ENCODE measurements at places on chromosomes 5 and 9.

DNA sequence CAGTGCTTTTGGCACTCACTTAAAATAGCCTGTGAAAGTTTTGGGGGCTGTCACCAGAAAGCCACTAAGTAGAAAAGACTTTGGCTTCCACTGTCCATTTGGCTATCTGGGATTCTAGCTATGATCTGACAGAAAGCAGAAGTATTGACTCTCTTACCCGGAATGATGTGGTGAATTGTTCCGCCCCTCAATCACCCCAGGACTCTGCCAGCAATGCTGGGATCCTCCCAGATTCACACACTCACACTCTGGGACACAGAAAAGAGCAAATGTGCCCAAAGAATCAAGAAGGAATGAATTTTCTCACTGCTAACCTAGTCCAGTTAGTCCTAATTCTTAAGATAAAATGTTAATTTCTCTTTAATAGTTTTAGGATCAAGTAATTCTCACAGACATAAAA, 576.9 kb downstream of the BNC2 start:
- DNase-seq, result no peak

DNA sequence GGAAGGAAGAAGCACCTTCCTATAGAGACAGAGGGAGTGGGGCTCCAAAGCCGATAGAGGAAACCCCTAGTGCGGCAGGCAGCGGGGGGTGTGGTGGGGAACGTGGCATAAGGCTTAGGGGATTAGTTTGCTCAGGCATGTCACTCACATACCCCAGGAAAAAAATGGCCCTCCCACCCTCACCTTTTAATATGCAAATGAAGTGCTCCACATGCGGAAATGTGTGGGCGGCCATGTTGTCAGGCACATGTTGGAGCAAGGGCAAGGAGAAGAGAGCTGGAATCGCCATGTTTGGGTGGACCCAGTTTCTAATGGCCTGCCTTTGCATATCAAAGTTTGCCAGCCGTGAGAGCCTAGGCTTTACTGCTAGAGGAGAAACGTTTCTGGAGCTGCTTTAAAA, 758.8 kb downstream of the NR2F1-AS1 start:
- DNase-seq, result no peak

- DNase-seq, result peak; percentile 46
Observed at GRCh38 chr5:169956756-169957155, 23.5 kb downstream of the INSYN2B start.

GRCh38 chr5:160473681-160474080, 52.0 kb downstream of the PTTG1 start:
- peak; percentile 26 for DNase-seq

- no peak for DNase-seq
Observed at GRCh38 chr5:78765116-78765515, 116.5 kb upstream of the LHFPL2 start.

- DNase-seq, result peak; percentile 87
Observed at GRCh38 chr5:170306381-170306831, 8.8 kb upstream of the LCP2 start.
